Stimulated activated CD4-positive, alpha-beta T cell treated with anti-CD3 and anti-CD28 coated beads, TNF-alpha, amount 100 ng/mL, for 48 hours (primary cell): ENCODE measurements at places on chromosomes 4 and X.

- DNase-seq: no peak
These were observed 210.2 kb upstream of the NPY2R start for GRCh38 chr4:154998284-154998683.

- no peak for DNase-seq
These were observed 126.7 kb downstream of the CHRNA9 start for GRCh38 chr4:40461879-40462278.

- no peak for DNase-seq
These were observed 68.9 kb downstream of the INPP4B start for GRCh38 chr4:142777045-142777743.

- no peak for DNase-seq
These were observed 7.6 kb upstream of the KLHL2 start for GRCh38 chr4:165199722-165200121.

DNA sequence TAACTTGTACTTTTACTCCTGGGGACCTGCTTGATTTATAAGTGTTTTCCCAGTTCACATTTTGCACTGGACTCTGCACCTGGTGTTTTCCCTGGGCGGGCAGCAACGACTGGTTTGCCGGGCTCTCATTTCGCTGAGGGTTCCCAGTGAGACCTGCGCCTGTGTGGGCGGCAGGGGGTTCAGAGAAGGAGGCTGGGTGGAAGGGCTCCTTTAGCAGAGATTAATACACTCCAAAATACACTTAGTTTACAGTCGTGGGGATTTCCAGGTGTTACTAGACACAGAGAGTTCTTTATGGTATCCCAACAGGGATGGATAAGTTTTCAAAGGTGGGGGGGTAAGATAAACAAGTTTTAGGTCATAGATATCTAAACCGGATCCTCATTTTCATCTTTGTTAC is 53.0 kb upstream of the SHISA3 start:
- no peak for DNase-seq

DNA sequence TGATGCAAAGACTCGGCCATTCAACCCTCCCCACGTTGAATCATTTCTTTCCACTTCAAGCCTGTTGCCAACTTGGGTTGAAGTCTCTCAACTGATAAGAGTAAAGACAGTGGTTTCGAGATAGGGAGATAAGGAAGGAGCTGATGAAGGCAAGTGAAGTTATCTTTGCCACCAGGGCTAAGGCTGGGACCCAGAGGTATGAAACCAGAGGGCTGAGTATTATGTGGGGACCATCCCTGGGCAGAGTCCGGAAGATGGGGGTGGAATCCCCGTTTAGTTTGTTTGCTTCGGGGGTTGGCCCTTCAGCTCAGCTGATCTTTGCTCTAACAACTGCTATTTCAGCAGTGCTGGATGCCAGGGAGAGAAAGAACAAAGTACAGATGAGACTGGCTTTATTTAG is 2.3 kb upstream of the XPNPEP2 start:
- DNase-seq: no peak

DNA sequence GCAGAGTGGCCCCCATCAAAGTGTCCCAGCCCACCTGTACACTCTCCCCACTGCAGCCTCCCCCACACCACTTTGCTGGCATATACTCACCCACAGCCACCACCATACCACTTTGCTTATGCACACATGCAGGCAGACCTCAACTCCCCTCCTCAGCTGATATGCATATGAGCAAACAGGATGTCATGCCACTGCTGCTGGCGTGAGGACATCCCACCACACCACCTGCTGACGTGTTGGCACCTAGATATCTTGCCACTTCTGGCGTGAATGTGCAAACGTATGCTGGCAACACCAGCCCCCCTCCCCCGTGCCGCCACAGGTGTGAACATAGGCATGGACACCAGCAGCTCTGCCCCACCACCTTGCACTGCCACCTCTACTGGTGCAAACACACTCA is 22.4 kb upstream of the MAGEA8 start:
- DNase-seq: no peak

DNA sequence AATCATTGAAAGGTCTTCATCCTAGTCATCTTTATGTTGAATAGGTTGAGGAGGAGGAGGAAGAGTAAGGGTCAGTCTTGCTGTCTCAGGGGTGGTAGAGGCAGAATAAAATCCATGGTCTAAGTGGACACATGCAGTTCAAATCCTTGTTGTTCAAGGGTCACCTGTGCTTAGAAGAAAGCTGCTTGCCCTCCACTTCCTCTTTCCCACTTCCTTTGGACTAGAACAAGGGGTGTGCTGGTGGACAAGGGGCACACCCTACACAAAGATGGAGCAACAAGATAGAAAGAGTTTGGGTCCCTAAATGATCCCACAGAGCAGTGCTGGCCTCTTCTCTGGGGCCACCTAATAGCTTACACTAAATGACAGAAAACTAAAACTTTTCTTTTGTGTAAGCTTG is 47.9 kb downstream of the HSD17B13 start:
- DNase-seq: no peak

- no peak for DNase-seq
These were observed 2.4 kb upstream of the CFAP299 start for GRCh38 chr4:80333121-80333520.

DNA sequence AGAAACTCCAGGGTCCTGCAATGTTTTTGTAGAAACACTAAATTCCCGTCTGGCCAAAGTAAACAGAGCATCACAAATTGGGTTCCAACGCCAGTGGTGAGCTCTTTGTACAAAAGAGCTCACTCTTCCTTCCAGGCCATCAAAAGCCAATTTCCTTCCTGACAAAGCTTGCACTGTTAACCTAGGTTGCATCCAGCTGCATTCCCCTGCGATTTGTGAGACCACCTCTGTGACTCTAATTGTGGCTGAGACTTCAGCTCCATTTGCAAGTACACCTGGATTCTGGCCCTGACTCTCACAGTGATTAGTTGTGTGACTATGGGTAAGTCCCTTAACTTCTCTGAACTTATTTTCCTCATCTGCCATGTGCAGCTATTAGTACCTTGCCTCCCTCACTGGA is 212.5 kb upstream of the CXorf66 start:
- no peak for DNase-seq

DNA sequence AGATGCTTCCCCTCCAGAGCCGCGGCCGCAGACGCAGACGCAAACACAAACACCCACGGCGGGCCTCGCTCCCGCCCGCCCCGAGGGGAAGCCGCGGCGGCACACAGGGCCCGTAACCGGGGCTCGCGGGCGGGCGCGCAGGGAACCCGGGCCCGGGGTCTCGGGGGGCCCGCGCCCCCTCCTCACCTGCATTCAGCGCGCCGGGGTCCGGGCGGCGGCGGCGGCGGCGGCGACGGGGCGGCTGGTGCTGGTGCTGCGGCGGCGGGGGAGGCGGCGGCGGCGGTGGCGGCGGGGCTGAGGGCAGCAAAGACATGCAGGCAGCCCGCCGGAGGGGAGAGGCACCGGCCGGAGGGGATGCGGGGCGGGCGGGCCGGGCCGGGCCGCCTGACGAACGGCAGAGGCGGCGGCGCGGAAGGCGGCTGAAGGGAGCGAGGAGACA is 255 bp upstream of the CNOT6L start:
- DNase-seq: no peak
